ENCODE measurements at places on chromosomes 3 and 15. TPM values are rescaled to one million over a fixed set of nuclear protein-coding genes. Genes with fewer than 3 reads are reported as not detected.

- no peak overlapping the region for H3K27ac ChIP-seq
- DNase-seq: no peak
- no peaks in the 10 kb centered on the region for H3K27me3 ChIP-seq
- H3K4me1 ChIP-seq: no peaks in the 10 kb centered on the region
- no peaks in the 10 kb centered on the region for H3K36me3 ChIP-seq
Observed at GRCh38 chr3:113574213-113574612, 41.9 kb downstream of the SIDT1 start.

Gene TRPM1
- not detected for total RNA-seq

- DNase-seq: no peak
- no peaks in the 10 kb centered on the region for H3K36me3 ChIP-seq
- H3K4me3 ChIP-seq: no peak overlapping the region
- H3K27ac ChIP-seq: no peak overlapping the region
Observed at GRCh38 chr3:111603679-111604078, 8.5 kb upstream of the ZBED2 start.

- no peak for DNase-seq
- H3K27ac ChIP-seq: no peak overlapping the region
- no peaks in the 10 kb centered on the region for H3K27me3 ChIP-seq
- no peaks in the 10 kb centered on the region for H3K36me3 ChIP-seq
- H3K4me1 ChIP-seq: no peaks in the 10 kb centered on the region
Observed at GRCh38 chr3:87462228-87462627, 185.8 kb upstream of the POU1F1 start.

- no peaks in the 10 kb centered on the region for H3K36me3 ChIP-seq
- H3K27ac ChIP-seq: no peak overlapping the region
- no peak overlapping the region for H3K4me3 ChIP-seq
- DNase-seq: no peak
Observed at GRCh38 chr3:24763393-24763792, 268.7 kb upstream of the THRB start.

- H3K27ac ChIP-seq: no peak overlapping the region
- H3K36me3 ChIP-seq: no peaks in the 10 kb centered on the region
- H3K4me3 ChIP-seq: no peak overlapping the region
- no peaks in the 10 kb centered on the region for H3K27me3 ChIP-seq
- H3K4me1 ChIP-seq: no peaks in the 10 kb centered on the region
Observed at GRCh38 chr3:78273326-78273725, 1233.4 kb downstream of the ROBO2 start.

Gene ALDH1A3
- total RNA-seq: 17.9 TPM

- no peak overlapping the region for H3K27ac ChIP-seq
- no peaks in the 10 kb centered on the region for H3K36me3 ChIP-seq
- DNase-seq: no peak
- no peaks in the 10 kb centered on the region for H3K4me1 ChIP-seq
- H3K4me3 ChIP-seq: no peak overlapping the region
Observed at GRCh38 chr3:123611082-123611481, 26.2 kb upstream of the HACD2 start.

Gene CLEC3B
- total RNA-seq: 28.2 TPM

- no peaks in the 10 kb centered on the region for H3K4me1 ChIP-seq
- H3K36me3 ChIP-seq: no peaks in the 10 kb centered on the region
- DNase-seq: no peak
- H3K27me3 ChIP-seq: no peaks in the 10 kb centered on the region
Observed at GRCh38 chr3:46215810-46216414, 7.8 kb upstream of the CCR1 start.

- no peak overlapping the region for H3K4me3 ChIP-seq
- H3K27ac ChIP-seq: no peak overlapping the region
- no peak for DNase-seq
- H3K36me3 ChIP-seq: no peaks in the 10 kb centered on the region
Observed at GRCh38 chr3:108106449-108106848, 15.6 kb upstream of the CD47 start.

- H3K36me3 ChIP-seq: no peaks in the 10 kb centered on the region
- H3K4me3 ChIP-seq: no peak overlapping the region
- H3K27ac ChIP-seq: no peak overlapping the region
- no peaks in the 10 kb centered on the region for H3K27me3 ChIP-seq
Observed at GRCh38 chr15:68650901-68651709, 72.3 kb downstream of the CORO2B start.

Gene LRRC34
- total RNA-seq: 3.8 TPM

Gene LYZL4
- total RNA-seq: not detected

DNA sequence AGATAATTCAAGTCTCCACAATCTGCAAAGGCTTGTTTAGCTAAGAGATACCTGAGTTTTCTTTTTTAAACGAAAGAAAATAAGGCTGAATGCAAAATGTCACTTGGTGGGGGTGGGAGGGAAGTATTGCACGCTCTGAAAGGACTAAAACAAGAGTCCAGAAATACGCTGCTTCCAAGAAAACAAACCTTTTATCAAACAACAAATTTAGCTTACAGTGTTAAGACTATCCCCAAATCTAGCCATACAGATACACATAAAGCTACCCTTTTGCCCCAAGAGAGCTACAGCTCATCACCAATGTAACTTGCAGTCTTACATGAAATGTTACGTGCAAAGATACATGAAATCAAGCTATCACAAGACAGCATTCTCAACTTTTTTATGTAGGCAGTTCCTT lies 522.5 kb downstream of the FOXP1 start:
- no peaks in the 10 kb centered on the region for H3K27me3 ChIP-seq
- H3K4me3 ChIP-seq: no peak overlapping the region
- H3K27ac ChIP-seq: peak overlapping the region; percentile 34
- peaks cover 64% of the 10 kb centered on the region for H3K4me1 ChIP-seq

- H3K4me3 ChIP-seq: no peak overlapping the region
- no peaks in the 10 kb centered on the region for H3K4me1 ChIP-seq
- H3K27me3 ChIP-seq: no peaks in the 10 kb centered on the region
- no peak for DNase-seq
- no peaks in the 10 kb centered on the region for H3K36me3 ChIP-seq
Observed at GRCh38 chr15:81575436-81576123, 201.6 kb upstream of the TMC3 start.

DNA sequence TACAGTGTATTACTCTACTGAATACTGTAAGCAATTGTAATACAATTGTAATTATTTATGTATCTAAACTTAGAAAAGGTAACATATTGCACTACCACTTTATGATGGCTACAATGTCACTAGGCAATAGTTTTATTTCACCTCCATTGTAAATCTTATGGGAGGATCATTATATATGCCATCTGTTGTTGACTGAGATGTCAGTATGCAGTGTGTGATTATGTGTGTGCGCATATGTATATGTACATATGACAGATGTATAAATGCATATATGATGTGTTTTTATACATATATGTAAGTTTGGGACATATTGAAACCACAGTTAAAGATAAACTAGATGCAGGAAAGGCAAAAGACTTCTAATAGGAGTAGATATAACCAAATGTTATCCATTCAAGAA lies 8.5 kb downstream of the IGSF10 start:
- no peak overlapping the region for H3K4me3 ChIP-seq
- no peak for DNase-seq
- no peaks in the 10 kb centered on the region for H3K36me3 ChIP-seq
- no peaks in the 10 kb centered on the region for H3K4me1 ChIP-seq

Gene ILDR1
- 12.0 TPM for total RNA-seq

Gene NIPA2
- 58.7 TPM for total RNA-seq

DNA sequence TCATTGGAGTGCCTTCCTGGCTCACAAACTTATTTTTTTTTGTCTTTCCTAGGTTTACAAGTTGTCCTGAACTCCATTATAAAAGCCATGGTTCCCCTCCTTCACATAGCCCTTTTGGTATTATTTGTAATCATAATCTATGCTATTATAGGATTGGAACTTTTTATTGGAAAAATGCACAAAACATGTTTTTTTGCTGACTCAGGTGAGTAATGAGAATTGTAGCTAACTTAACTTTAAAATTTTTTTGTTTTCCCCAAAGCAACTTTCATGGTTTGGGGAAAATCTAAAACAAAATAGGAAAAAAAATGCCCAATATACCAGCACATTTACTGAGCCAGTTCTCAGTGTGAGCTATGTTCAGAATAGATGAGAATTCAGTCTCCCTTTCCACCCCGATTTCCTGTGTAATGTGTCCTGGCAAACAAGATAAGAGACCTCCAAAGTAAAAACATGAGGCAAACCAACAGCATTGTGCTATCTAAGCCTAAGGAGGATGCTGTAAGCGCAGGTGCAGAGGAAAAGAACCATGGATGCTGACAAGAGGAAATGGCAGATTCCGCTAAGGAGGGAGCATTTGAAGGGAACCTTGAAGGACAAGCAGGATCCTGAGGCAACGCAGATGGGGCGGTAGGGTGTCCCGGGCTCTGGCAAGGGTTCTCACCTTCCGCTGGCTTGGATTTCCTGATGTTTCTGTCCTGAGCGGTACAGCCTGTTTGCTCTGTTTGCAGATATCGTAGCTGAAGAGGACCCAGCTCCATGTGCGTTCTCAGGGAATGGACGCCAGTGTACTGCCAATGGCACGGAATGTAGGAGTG lies 171.4 kb downstream of the CACNA1D start:
- DNase-seq: no peak
- no peaks in the 10 kb centered on the region for H3K27me3 ChIP-seq
- no peaks in the 10 kb centered on the region for H3K36me3 ChIP-seq
- no peak overlapping the region for H3K4me3 ChIP-seq

DNA sequence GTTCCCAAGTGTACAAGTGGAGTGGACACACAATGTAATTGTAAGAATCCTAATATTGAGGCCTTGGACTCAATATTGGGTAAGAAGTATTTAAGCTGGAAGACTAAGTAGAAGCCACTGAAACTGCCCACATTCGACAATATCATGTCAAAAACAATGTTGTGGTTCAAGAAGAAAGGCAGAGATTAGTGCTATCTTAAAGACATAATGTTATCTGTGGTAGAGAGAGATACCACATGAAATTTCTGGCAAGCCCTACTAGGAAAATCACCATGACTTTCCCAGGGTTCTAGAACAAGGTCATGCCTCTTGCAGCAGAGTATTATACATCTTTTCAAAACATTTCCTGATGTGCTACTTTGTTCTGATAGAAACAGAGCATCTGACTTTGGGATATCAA lies 192.6 kb downstream of the RAP2B start:
- no peak overlapping the region for H3K27ac ChIP-seq
- H3K4me1 ChIP-seq: peaks cover 15% of the 10 kb centered on the region
- H3K27me3 ChIP-seq: no peaks in the 10 kb centered on the region
- no peaks in the 10 kb centered on the region for H3K36me3 ChIP-seq
- DNase-seq: no peak
- H3K4me3 ChIP-seq: no peak overlapping the region

DNA sequence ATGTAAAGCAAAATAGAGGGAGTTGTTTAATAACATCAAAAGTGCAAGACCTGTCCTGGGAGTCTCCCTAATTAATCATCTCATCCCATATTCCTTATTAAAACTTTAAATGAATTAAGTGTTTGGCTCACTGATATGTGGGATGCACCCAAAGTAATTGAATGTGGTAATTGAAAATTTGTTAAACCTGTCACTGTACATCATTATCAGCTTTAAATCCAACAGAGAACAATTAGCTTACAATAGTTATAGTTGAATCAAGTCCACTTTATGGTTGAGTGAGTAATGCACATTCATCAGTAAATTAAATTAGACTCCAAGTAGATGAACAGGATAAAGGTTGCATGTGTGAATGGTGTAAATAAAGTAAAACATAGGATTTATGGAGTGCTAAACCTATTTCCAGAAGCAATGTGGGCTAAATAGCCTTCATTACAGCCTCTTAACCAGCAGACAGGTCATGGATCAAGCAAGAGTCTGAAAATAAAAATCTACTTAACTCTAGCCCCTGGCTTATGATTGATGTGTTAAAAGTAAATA lies 608.2 kb upstream of the CCDC54 start:
- DNase-seq: no peak
- H3K27ac ChIP-seq: no peak overlapping the region

DNA sequence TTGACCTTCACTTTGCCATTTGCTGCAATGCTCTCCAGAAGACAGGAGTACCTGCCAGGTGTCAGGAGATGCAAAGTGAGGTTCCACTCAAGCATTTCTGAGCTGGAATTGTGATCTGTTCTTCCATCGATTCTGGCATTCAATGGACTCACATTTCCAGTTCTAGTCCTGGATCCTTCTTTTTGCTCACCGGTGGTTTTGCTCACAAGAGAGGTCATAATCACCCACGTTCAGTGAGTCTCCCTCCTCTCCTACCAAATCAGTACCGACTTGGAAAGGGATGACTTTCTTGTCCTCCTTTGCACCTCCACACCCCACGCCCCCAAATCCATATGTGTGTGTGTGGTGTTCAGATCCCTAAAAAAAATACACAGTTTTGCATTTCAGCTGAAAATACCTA lies 206.7 kb upstream of the IGF1R start:
- no peaks in the 10 kb centered on the region for H3K36me3 ChIP-seq
- DNase-seq: no peak
- H3K27ac ChIP-seq: no peak overlapping the region
- H3K27me3 ChIP-seq: no peaks in the 10 kb centered on the region
- H3K4me3 ChIP-seq: no peak overlapping the region
- H3K4me1 ChIP-seq: no peaks in the 10 kb centered on the region

- peaks cover 7% of the 10 kb centered on the region for H3K4me1 ChIP-seq
- H3K27me3 ChIP-seq: no peaks in the 10 kb centered on the region
- H3K36me3 ChIP-seq: no peaks in the 10 kb centered on the region
- DNase-seq: no peak
- no peak overlapping the region for H3K4me3 ChIP-seq
- no peak overlapping the region for H3K27ac ChIP-seq
Observed at GRCh38 chr3:174859756-174860155, 622 bp downstream of the NAALADL2 start.

DNA sequence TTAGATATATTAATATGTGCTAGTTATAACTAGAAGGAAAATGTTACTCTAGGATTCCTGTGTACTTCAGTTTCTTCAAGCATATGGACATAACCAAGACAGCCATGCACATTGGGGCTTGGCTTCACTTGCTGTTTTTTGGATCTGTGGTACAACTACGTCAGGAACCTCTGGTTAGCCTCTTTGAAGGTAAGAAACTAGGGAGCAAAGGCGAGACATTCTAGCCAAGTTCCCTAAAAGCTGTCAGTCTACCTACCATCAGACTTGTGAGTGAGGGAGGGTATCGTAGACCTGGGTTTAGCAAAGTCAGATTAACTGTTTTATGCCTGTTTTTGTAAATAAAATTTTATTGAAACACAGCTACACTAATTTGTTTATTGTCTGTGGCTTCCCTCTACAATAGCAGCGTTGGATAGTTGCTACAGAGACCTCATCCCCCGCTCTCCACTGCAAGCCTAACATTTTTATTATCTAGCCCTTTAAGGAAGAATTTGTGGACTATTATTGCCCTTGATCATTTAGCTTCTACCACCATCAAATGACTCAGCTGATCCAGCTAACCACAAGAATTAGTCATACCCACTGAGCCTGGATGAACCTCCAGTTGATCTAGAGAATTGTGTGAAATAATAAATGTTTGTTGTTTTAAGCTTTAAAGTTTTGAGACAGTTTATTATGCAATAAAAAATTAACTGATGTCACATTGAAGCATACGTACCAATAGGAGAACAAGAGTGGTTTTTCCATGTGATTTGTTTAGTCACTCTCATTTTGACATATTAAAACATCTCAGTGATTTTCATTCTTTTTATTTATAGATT lies 58.1 kb downstream of the RSRC1 start:
- no peak for DNase-seq
- H3K4me1 ChIP-seq: no peaks in the 10 kb centered on the region
- no peaks in the 10 kb centered on the region for H3K27me3 ChIP-seq
- no peaks in the 10 kb centered on the region for H3K36me3 ChIP-seq
- no peak overlapping the region for H3K4me3 ChIP-seq

Gene GRK7
- total RNA-seq: not detected

Gene SRGAP3
- 21.8 TPM for total RNA-seq

Measured in thyroid gland (tissue), 4 donors.